Islet precursor cell (in vitro differentiated cells): ENCODE measurements at places on chromosomes 7 and 10.
A peak's percentile ranks its signal among the peaks of the same experiment; 100 is the strongest.

DNA sequence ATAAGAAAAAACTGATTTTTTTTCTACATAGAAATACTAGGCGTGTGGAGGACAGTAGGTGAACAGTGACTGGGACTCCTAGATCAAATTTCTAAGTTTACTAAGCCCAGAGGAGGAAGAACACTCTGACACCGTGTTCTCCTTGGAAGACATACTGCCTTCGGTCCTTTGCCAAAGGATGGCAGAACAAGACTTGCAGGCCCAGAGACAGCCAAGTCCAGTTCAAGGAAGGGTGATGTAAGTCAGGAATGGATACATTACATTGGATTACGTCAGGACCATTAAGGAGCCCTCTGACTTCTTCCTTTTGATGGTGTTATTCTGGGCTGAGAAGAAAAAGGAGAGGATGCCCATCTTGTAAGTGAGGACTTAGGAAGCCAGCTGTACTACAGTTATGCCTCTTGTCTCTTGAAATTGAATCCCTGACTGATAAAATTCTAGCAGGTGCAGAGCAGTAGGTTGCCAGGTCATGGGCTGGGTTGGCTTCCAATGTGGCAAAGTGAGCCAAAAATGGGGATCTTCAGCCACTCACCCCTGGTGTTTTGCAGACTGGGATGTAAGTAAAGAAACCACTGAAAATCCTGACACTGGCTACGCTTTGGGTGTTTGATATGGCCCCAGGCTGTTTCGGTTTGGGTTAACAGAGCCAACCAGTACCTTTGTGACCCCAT lies 45.1 kb downstream of the RELN start:
- no peak for DNase-seq

DNA sequence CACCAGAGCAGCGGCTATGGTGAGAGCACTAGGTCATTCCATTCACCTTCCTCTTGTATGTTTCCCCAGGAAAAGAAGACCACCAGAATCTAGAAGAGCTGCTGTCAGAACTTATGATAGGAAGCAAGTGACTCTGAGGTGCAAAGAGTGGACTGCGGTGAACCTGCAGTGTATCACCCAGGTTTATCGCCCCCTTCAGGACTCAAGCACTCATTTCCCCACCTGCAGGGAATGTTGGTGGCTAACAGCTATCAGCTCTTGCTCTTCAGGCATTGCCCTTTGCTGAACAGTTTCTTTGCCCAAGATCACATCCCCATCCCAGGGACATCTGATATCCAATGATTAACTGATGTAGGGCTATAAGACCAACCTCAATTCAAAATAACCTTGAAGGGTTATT lies 66.3 kb upstream of the IL6 start:
- no peak for DNase-seq

DNA sequence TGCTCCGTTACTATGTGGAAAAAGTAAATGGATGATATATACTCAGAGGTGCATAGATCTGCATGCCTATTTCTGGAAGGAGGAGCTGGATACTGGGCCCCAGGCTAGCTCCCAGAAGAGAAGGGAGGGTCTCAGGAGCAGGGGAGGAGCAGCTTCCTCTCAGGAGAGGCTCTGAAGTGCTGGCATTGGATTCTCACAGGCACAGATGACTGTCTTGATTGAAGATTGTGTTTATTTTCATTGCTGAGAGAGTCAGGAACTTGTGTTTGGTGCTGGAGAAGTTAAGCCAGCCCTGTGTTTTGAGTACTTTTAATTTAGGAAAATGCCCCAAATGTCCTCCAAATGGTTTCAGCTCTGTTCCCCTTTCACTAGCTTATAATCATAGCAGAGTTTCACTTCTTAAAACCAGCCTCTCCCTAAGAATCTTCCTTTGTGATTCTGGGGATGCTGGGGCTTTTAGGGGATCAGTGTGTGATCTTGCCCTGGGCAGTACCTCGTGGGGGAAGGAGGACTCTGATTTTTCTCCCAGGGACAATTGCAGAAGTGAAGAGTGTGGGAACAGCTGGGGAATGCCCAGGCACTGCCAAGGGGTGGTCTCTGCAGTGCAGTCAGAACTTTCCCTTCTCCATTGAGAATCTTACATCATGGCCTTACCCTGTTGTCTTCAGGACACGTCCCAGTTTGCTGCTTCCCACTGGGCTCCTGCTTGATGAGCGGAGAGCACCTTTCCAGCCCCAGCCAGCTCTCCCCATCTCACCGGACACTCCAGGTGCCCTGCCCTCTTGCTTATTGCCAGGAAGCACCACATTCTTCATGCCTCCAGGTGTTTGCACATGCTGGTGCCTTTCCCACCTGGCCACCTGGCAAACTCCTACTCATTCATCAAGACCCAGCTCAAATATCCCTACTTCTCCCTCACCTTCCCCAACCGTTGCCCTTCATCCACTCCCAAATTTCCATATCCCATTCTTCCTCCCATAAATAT lies 102.8 kb downstream of the ARHGAP22 start:
- no peak for DNase-seq

DNA sequence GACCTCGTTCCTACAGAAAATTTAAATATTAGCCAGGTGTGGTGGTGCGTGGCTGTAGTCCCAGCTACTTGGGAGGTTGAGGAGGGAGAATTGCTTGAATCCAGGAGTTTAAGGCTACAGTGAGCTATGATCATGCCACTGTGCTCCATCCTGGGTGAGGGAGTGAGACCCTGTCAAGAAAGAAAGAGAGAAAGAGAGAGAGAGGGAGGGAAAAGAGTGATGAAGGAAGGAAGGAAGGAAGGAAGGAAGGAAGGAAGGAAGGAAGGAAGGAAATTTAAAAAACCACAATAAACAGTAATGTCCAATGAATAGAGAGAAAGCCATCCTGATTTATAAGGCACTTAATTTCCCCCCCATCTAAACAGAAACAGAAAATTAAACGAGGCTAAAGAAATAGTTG lies 9.4 kb downstream of the MYPN start:
- no peak for DNase-seq

- DNase-seq: no peak
These were observed 68.9 kb downstream of the PHTF2 start for GRCh38 chr7:77867537-77867865.

- no peak for DNase-seq
These were observed 2.0 kb upstream of the NPSR1 start for GRCh38 chr7:34656041-34656440.

- DNase-seq: no peak
These were observed 119.6 kb downstream of the EMX2 start for GRCh38 chr10:117662126-117662525.

GRCh38 chr7:105304040-105304895 lies 84.5 kb downstream of the SRPK2 start:
- no peak for DNase-seq

DNA sequence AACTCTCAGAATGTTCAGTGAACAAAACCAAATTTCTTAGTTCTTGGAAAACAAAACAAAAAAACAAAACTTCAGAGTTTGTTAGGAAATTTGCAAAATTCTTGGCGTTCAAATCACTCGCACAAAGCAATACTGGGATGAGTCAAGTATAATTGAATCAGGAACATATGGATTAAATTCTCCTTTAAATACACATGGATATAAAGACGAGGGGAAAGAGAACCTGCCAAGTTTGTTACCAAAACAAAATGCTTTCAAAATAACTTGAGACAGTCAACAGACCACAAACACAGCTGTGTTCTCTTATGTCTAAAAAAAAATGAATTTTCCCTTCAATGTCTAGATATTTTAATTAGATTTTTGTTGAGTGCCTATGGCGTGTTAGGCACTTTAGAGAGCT lies 93.5 kb upstream of the MPP7 start:
- DNase-seq: no peak

DNA sequence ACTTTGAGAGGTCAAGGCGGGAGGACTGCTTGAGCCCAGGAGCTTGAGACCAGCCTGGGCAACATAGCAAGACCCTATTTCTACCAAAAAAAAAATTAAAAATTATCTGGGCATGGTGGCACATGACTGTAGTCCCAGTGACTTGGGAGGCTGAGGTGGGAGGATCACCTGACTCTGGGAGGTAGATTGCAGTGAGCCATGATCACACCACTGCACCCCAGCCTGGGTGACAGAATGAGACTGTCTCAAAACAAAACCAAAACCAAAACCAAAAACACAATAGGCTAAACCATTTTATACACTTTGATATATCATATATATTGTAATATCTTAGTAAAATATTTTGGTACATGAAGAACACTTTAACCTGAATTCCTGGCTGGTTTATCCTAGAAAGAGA lies 101.6 kb downstream of the RAPGEF5 start:
- no peak for DNase-seq

DNA sequence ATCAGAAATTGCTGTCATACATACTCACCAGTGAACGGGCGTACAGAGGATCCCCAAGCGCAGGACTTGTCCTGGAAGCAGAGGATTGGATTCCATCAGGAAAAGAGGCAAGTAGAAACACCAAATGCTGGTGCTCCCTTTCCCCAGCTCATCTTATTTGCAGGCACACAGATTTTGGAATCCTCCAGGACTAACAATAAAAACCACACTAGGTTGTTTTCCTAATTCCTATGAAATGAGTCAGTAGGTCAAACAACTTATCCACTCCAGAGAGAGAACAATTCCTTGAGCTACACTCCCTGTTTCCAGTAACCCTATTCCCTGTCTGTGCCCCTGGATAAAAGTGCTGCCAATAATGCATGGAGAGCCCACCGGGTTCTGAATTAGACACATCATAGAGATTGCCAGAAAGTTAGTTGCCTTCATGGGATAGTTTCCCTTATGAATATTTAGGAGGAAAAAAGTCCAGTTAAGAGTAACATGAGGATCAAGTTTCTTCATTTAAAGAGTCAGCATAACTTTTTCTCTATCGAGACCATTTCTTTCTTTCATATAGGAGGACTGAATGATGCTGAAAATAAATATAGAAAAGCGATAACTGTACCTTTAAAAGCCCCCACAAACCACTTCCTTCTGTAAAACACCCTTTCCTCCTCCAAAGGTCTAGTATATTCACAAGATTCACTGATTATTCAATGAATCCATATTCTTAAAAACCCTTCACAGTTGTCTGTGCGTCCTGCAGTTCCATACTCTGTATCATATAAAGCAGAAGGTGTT lies 178.3 kb upstream of the KLF14 start:
- DNase-seq: peak; percentile 76

- no peak for DNase-seq
These were observed 817.6 kb downstream of the PCDH15 start for GRCh38 chr10:53983431-53983830.

DNA sequence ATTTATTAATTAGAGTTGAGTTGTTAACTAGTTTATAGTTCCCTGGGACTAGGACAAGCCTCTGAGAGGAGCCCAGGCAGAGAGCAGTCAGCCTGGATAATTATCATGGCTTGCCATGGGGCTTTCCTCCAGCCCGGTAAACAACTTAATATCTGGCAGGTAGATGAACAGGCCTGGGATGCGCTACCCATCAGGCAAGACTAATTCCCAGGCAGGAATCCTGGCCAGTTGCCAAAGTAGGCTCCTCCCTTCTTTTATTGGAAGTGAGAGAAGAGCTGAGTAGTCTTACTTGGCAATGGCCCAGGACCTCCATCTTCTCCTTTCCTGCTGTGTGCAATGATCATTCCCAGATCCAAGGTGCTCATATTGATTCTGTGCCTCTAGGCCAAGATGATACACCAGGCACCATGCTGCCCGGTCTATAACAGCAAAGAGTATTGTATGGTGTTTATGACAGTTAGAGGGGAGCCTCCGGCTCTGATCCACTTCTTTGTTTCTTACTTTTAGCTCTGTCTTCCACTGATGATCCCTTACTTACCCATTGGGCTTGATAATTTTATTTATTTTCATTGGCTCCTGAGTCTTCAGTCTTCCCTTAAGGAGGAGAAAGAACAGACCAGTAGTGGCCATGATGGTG lies 408.7 kb downstream of the REEP3 start:
- no peak for DNase-seq

- DNase-seq: no peak
These were observed 18.0 kb downstream of the CDCA7L start for GRCh38 chr7:21927693-21928092.

GRCh38 chr7:125010540-125010939 lies 80.9 kb upstream of the POT1 start:
- no peak for DNase-seq

DNA sequence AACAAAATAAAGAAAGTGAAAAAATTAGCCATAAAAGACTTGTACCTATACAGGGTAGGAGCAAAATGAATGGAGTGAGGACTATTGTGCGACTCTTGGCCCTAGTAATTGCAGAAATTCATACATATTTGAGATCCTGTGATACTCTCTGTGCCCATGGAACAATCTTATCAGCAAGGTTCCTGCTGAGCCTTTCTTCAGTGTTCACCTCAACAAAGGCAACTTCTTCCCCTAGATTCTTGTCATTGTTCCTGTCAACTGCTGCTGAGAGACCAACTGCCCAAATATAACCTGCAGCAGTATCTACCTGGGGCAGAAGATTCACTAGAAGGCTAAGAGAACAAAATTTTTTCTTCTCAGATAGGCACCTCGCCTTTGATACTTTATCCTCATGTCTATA lies 187.4 kb downstream of the NEBL start:
- no peak for DNase-seq

GRCh38 chr7:66504131-66504530 lies 124.5 kb upstream of the KCTD7 start:
- no peak for DNase-seq

DNA sequence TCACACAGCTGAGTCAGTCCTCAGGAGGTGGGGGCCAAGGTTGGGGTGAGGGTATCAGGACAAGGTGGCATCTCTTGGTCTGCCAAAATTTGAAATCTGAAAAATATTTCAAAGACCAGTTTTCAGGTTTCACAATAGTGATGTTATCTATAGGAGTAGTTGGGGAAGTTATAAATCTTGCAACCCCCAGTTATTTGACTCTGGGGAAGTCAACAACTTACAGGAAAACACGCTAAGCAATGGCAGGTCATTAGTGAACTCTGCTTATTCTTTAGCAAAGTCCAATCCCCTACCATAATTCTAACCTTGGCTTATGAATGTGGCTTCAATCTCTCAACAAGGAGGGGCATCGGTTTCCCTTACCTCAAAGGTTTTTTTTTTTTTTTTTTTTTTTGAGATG lies 94.9 kb downstream of the MARCHF5 start:
- DNase-seq: no peak

DNA sequence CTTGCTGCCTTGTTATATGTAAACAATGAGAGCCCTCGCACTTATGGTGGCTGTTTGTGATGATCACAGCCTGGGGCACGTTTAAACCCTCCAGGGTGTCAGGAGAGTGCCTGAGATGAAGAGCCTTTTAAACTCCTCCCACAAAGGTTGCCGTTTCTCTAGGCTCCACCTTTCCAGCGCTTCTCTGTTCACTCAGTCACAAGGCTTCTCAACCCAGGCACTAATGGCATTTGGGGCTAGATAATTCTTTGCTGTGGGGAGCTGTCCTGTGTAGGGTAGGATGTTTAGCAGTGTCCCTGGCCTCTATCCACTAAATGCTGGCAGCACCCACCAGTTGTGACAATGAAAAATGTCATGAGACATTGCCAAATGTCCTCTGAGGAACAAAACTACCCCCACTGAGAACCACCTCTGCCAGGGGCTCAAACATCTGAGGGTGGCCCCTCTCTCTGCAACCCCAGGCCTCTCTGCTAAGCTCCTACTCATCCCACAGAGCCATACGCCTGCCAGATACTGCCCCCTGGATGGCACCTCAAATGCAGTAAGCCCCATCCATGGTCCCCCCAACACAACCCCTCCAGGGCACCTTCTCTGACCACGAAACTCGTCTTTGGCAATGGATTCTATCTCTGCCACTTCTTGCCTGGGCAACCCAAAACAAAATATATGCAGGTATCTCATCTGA lies 144.3 kb upstream of the ZMIZ1 start:
- DNase-seq: peak; percentile 61

GRCh38 chr10:96840841-96841518 lies 8.9 kb downstream of the LCOR start:
- peak; percentile 92 for DNase-seq
